Activated gamma-delta T cell treated with Interleukin-2 at 50 U/mL for 16 hours (primary cell): ENCODE measurements at places on chromosomes 1 and 21.

DNA sequence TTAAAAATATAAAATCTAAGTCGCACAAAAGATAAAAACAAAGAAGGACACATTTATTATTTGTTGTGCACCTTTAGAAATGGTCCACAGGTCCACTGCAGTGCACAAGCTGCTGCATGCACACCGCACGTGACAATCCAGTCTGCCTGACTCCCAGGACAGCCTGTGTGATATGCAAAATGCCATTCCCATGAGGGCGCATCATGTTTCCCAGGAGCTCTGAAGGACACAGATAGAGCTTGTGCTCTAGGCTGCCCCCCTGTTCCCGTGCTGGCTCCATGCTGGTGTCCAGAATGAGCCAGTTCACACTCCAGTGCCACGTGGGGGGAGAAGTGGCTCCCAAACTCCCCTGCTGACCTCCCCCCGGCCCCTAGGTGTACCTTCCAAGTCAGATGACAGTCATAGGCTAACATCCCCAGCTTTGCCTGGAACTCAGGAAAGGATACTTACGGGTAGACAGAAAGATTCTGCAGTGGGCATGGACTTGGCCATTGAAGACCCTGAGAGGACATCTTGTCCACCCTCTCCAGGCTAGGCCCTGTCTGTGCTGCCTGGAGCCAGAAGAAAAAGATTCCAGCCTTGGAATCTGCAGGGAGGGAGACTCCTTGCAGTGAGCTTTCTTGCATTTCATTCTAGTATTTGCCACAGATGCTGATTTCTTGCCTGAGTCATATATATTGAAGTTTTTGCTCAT, 26.3 kb downstream of the RAB7B start:
- no peak for DNase-seq

- DNase-seq, result peak; percentile 79
These were observed at the start of gene ZNF593 for GRCh38 chr1:26169669-26170471. Gene ZNF593 (plus strand): TSS chr1:26169908. CDS start chr1:26169984, 76 bp downstream.

GRCh38 chr1:157496121-157496526, 56.2 kb downstream of the FCRL5 start:
- DNase-seq, result peak; percentile 32

DNA sequence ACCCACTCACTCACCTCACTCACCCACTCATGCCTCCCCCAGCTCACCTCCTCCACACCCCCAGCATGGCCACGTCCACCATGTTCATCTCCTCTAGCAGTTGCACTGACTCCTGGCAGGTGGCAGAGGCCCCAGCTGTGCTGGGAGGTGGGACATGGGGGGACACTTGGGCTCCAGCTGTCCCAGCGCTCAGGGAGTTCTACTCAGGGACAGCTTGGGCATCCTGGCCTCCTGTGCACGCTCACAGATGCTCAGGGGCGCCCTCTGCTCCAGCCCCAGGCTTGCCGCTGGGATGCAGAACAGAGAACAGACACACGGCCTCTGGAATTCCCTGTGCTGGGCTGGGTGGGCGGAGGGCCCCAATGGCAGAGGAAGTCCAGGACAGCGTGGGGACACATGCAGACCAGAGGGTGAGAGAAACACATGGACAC, 5.2 kb downstream of the KRTAP10-8 start:
- DNase-seq, result no peak

- no peak for DNase-seq
These were observed 13.9 kb downstream of the SERTAD4 start for GRCh38 chr1:210246447-210246846.

GRCh38 chr1:22545141-22545540, 18.1 kb upstream of the EPHA8 start:
- no peak for DNase-seq

GRCh38 chr1:225532240-225532944, 104.6 kb upstream of the LBR start:
- no peak for DNase-seq

DNA sequence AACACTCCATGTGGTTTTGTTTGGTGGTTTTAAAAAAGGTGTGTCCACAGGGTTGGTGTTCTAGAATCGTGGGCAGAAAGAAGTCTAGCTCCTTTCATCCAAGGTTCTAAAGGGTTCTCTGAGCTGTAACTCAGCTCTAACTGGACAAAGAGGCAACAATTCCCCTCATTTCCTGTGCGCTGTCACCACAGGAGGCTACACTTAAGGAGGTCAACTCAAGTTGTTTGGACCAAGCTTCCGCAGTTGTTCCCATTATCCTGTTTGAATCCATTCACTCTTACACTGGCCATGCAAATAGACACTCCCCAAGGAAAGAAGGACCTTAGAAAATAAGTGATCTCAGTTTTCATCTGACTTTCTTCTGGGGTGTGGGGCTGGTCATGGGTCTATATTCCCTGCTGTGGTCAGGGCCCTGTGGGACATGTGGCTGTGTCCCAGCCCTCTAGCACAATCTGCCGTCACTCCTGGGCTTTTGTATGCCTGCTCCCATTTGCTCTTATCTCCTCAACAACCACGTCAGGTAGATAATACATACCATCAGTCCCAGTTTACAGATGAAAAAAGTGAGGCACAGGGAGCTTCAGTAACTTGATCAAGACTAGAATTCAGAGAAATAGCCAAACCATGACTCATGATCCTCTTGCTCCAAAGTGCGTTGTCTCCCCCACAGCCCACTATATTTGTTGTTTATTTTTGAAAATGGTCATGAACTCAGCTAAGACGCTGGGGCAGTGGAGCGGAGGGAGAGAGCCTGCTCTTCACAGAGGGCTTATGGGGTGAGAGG, 103.6 kb downstream of the RHOU start:
- DNase-seq, result no peak

DNA sequence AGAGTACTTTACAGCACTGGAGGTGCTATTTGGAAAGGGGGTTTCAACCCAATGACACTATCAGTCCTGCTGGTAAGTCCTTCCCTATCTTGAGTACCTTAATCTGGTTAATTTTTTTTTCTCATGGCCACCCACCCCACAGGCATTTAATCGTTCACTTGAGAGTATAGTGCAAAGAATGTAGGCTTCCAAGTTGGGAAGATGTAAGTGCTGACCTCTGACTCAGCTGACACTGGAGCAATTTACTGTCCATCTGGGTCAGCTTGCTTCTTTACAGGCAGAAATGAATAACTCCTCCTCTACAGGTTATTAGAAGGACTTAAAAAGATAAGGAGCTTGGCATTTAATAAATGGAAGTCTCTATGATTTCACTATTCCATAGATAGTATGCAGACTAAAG, 89.6 kb downstream of the AK5 start:
- no peak for DNase-seq

DNA sequence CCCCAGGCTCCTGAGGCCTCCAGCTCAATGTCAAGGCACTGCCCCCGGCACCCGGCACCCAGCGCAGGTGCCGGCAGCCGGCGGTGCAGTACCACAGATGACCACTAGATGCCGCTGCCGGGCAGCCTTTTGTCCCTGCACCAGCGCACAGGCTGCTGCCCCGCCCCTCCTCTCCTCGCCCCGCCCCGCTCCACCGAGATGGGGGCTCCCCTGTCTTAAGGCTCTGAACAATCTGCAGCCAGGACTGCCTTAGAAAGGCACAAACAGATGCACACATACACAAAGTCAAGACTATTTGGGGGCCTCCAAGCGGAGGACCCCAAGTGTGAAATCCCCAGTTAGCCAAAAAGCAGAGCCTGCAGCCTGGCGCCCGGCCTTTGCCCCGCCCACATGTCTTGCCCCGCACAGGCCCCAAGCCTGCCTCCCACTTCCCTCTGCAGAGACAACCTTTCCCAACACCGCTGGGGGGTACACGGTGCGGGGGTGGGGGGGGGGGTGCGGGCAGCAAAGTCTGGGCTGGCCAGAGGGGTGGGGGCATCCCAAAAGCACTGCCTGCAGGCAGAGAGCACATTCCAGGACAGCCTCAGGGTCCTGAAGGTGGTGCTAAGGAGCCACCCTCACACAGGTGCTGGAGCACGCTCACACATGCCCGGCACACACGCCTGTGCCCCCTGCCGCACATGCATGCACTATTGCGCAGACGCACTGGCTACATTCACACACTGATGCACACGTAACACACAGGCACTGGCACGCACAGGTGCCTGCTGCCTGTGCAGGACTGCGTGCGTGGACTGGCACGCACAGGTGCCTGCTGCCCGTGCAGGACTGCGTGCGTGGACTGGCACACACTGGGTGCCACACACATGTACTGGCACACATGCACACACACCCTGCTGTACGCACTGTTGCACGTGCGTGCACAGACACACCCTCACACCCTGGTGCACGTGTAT, 37.1 kb downstream of the ARHGEF16 start:
- peak; percentile 86 for DNase-seq

- no peak for DNase-seq
These were observed 109.2 kb downstream of the TOMM20 start for GRCh38 chr1:235019471-235019870.
